HuH-7 (cell line): ENCODE measurements at places on chromosomes 3 and 15.

DNA sequence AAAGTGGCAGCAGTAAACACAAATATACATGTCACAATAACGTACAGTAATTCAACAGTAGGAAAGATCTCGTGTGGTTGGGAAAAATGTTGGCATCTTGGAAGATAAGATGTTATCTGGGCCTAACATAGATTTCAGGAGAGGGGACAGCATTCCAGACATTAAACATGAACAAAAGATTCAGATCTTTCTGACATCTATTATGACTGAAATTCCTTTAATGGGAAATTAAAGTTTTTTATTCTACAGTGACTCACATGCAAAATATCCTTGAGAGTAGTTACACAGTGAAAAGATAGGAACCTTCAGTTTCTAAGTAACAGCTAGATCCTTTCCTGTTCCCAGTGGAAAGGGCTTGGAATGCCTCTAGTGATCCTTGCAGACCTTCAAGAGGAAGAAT lies 9.2 kb downstream of the NDUFB5 start:
- DNase-seq: no peak

GRCh38 chr15:48143856-48144255 lies 23.1 kb downstream of the SLC24A5 start:
- DNase-seq: no peak

DNA sequence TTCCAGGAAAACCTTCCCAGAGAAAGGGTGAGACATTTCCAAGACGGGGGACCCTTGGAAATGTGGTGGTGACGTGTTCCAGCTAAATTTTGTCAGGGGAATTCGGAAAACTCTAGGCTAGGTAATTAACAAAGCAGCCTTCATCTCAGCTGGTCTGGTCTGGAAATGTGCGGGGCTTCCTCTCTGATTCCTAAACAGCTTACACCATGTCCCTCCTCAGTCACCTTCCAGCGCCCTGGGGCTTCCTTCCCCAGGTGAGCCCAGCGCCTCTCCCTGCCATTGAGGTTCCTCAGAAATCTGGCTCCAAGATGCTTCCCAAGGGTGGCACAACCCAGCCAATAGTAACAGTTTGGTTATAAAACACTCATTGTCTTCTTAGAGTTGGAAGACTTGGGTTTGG lies 571 bp downstream of the ACAD9 start:
- DNase-seq: no peak

DNA sequence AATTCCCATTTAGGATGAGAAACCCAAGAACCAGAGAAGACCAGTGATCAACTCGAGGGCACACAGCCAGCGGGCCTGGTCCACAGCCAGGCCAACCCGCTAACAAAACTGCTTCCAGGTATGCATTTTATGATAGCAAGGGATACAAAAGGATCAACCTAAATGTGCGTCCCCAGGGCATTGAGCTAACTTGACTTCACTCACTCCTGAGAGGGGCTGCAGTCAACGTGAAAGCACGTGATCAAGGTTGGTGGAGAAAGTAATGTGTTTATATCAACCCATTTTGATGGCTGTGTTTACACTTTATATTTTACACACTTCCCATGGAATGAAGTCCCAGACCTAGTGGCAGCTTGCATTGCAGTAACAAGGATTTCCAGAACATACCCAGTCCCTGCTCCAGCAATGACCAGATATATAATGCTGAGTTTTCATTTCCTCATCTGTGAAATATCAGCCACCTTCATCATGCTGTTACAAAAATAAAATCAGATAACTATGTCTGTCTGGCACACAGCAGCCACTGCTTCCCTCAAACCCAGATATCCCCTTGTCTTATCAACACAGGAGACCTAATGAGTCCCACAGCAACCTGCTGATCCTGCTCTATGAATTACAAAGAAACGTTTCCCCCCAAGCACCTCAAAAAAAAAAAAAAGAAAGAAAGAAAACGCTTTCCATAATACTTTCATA lies 2.0 kb downstream of the KLHL6 start:
- DNase-seq: no peak
